Activated effector memory CD4-positive, alpha-beta T cell treated with Interleukin-2 at 50 U/mL for 16 hours (primary cell): ENCODE measurements at places on chromosomes 4 and X.

DNA sequence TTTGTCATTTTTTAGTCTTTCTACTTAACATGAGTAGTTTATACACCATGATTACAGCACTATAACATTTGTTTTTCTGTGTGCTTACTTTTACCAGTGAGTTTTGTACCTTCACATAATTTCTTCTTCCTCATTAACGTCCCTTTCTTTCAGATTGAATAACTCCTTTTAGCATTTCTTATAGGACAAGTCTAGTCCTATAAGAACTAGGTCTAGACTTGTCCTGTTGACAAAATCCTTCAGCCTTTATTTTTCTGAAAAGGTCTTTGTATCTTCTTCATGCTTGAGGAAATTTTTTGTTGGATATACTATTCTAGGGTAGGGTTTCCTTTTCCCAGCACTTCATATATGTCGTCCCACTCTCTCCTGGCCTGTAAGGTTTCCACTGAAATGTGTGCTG is 253.3 kb upstream of the ARHGAP24 start:
- no peak for DNase-seq

GRCh38 chr4:2402048-2402842 is 16.2 kb downstream of the ZFYVE28 start:
- DNase-seq: no peak

DNA sequence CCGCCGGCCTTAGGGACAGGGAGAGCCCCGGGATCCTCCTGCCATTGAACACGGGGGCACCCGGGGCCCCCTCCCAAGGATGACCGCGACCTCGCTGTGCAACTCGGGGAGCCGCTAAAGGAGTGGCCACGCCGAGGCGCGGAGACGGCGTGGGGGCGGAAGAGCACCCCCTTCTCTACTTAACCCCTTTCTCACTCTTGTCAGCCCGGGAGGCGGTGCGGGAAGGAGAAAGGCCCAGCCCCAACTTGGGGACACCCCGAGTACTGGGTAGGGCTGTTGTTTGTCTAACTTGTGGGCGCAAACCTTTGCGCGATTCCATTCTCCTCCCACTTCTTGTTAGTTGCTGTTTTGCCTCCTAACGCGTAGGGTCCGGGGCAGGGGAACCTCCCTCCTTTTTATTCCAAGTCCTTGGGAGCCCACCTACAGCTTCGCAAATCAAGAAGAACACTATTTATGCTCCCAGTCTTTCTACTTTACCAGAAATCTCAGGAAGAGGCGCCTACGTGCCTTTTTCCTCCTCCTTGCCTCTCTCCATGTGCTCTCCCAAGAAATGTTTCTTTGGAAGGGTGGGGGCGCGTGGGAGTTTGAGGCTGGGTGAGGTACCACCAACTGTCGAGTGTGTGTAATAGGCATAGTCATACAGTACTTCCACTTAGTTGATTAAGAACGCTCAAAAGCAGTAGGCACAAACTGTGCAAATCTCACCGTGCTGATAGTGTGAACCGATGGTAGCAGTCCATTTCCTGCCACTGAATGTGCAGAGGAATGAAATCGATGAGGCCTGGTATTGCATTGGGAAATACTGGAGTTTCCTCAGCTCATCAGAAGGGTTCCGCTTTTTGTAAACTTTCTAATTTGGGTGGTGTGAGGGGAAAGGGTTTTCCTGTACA is 813 bp downstream of the DIAPH2 start:
- peak; percentile 18 for DNase-seq

GRCh38 chr4:184101711-184102110 is 116.0 kb downstream of the ENPP6 start:
- no peak for DNase-seq

- DNase-seq: no peak
Observed at GRCh38 chr4:116020141-116020722, 906.8 kb upstream of the NDST4 start.

GRCh38 chr4:170849969-170850368 is 760.2 kb upstream of the AADAT start:
- no peak for DNase-seq

DNA sequence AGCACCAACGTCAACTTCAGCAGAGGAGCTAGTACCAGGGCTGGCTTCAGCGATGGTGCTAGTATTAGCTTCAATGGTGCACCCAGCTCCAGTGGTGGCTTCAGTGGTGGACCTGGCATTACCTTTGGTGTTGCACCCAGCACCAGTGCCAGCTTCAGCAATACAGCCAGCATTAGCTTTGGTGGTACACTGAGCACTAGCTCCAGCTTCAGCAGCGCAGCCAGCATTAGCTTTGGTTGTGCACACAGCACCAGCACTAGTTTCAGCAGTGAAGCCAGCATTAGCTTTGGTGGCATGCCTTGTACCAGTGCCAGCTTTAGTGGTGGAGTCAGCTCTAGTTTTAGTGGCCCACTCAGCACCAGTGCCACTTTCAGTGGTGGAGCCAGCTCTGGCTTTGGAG is 8.3 kb downstream of the TRO start:
- no peak for DNase-seq

DNA sequence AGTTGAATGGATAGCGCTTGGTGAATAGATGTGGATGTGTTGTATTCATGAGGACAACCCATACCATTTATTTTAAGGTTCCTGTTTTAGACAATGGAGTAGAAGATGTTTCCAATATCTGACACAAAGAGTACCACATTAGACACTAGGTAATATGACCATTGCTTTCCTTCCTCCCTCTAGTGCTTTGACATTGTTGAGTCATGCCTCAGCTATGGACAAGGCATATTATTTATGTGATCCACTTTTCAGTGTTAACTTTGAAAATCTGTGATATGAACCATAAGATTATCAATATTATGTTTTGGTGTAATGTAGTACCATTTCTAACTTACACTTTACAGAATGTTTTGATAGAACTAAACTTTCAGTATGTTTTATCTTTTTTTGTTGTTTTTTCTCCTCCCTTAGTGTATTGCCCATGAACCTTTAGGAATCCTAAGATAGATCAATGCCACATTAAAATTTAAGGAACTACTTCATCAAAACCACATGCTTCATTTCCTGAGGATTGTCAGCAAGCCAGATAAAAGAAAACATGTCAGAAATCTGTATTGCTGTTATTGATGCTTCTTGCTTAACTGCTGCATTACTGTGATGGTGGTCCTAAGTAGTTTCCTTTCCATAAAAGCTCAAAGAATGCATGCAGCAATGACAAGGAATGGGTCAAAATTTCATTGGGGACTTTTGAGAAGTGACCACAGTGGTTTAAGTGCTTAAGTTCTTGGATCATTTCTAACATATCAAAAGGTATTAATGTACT is 105.0 kb downstream of the PCDH7 start:
- no peak for DNase-seq

DNA sequence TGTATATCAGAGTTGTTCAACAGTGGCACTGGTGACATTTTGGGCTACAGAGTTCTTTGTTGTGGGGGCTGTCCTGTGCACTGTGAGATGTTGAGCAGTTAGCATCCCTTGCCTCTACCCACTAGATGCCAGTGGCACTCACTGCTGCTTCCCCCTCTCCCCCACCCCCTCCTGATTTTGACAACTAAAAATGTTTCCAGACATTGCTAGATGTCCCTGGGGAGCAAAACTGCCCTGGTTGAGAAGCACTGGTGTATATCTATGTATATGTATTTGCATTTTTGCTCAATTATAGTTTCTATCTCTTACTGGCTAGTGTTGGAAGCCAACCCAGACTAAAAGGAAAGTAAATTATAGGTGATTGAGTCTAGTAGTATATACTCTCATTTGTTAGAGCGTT is 2.4 kb downstream of the TMEM131L start:
- DNase-seq: no peak

DNA sequence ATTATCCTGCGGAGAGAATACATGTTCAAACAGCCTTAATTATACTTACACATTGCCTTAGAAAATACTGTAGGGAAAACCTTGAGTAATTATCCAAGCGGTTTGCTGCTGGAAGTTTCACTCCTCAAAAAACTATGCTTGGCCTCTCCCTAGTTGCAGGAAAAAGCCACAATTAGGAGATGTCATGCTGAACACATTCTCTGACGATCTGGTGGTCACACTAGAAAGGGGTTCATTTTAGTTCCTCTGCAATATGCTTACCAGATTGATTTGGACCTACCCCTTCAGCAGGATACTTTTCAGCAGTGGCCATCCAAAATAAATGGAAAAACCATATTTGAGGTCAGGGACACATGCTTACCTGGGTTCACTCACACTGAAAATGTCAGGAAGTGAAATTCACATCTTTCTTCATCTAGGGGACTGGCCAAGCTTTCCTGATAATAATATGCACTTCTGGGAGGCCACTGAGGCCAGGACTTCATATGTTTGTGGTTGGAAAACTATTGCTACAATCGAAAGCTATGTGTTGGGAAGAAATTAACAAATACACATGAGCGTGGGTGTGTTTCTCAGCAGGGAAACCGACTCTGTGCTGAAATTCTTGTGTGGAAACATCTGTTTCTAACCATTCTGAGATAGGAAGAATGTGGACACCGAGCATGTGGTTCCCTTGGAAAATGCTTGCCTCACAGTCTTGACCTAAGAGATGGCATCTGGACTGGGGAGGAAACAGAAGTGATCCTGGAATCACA is 68.8 kb downstream of the ATXN3L start:
- DNase-seq: no peak

- DNase-seq: no peak
Observed at GRCh38 chrX:136292656-136293055, 8.1 kb upstream of the ADGRG4 start.

DNA sequence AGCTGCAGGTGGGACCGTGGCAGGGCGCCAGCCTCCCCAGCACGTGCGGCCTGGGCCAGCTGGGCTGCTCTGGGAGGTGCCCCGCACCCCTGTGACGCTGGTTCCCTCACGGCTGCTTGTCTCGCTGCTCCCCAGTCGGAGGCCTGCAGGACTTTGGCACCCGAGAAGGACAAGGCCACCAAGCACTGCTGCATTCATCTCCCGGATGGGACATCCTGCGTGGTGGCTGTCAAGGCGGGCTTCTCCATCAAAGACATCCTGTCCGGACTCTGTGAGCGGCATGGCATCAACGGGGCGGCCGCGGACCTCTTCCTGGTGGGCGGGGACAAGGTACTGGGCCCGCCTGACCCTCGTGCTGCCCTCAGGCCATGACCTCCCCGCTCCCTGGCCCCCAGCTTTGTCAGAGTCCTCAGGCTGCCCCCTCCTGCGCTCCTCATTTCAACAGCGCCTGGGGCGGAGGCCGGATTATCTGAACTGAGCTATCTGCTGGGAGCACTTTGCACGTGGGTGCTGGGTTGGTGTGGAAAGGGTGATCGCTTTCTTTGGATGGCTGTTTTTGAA is 19.4 kb upstream of the HGFAC start:
- DNase-seq: no peak

DNA sequence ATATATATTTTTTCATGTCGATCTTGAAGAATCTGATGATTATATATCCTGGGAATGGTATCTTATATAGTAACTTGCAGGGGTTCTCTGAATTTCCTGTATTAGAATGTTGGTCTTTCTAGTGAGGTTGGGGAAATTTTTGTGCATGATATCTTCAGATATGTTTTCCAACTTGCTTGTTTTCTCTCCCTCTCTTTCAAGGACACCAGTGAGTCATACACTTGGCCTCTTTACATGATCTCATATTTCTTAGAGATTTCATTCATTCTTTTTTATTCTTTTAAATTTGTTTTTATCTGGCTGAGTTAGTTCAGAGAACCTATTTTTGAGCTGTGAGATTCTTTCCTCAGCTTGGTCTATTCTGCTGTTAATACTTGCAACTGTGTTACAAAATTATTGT is 27.2 kb upstream of the C4orf17 start:
- DNase-seq: no peak

- DNase-seq: no peak
Observed at GRCh38 chr4:155426953-155427352, 50.2 kb upstream of the MAP9 start.

GRCh38 chr4:146932116-146932515 is 13.5 kb downstream of the TTC29 start:
- DNase-seq: no peak

DNA sequence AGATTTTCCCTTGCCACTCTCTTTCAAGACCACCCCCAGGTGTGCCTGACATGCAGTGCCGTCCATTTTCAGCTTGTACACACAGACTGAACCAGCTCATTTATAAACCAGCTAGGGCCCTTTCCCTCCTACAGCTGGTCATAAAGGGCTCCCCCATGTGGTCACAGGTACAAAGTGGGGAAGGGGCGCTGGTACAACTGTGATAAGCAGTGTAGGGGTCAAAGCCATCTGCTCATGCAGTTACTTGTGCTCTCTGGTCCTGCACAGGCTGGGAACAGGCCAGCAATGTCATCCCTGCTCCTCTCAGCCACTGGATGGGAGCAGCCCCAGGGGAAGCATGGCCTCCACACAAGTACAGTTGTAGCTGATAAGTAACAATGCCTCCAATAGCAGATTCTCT is 20.6 kb downstream of the GABRQ start:
- DNase-seq: no peak

DNA sequence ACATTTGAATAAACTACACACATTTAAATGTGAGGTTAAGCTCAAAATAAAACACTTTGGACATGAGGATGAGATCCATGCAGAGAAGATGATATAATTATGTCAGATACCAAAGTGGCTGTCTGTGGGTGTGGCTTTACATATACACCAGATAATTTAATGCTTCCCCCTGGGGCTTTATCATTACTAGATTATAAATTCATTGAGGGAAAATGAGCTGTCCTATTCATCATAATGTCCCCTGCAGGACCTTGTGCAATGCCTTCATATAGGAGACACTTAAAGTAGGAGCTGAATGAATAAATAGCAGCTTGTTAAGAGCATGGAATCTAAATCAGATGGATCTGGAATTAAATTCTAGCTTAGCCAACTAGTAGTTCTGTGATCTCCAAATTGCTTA is 49.7 kb downstream of the OTC start:
- DNase-seq: no peak

DNA sequence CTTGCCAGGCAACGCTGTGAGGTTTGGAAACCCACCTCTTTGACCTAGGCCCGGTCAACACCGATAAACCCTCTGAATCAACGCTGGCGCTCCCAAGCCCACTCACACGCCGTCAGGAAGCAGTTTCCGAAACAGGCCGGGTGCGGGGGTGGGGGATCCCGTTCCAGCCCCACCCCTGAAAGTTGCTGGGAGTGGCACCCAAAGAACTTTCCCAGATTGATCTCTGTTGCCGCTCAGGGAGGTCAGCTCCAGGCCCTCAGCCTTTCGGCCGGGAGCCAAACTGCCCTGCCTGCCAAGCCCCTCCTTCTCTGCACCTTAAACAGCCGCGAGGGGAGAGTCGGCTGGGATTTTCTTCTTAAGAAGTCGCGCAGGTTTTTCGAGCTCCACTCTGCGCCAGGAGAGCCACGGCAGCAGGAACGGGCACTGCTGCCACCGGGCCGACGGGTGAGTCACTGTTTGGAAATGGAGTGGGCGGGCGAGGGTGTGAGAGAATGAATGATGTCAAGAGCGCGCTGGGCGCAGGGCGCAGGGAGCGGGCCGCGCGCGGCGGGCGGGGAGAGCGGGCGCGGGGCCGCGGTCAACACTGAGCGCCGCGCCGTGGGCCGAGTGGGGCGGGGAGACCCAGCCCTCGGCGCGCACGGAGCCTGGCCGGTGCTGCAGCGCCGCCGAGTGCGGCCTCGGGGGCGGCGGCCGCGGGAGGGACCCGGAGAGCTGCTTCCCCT is at the start of gene SGMS2:
TSS of gene SGMS2 (plus strand) at position 583 of the 722 bp plus-strand sequence. CDS start 70,622 bp downstream, outside the sequence.
- no peak for DNase-seq

GRCh38 chrX:20527558-20528011 is 260.9 kb upstream of the RPS6KA3 start:
- no peak for DNase-seq

- no peak for DNase-seq
Observed at GRCh38 chr4:41939016-41939626, 3.9 kb downstream of the TMEM33 start.
